Stimulated activated CD8-positive, alpha-beta memory T cell treated with anti-CD3 and anti-CD28 coated beads, Interleukin-4, amount 100 ng/mL, for 1 hour (primary cell): ENCODE measurements at places on chromosomes 4 and X.

DNA sequence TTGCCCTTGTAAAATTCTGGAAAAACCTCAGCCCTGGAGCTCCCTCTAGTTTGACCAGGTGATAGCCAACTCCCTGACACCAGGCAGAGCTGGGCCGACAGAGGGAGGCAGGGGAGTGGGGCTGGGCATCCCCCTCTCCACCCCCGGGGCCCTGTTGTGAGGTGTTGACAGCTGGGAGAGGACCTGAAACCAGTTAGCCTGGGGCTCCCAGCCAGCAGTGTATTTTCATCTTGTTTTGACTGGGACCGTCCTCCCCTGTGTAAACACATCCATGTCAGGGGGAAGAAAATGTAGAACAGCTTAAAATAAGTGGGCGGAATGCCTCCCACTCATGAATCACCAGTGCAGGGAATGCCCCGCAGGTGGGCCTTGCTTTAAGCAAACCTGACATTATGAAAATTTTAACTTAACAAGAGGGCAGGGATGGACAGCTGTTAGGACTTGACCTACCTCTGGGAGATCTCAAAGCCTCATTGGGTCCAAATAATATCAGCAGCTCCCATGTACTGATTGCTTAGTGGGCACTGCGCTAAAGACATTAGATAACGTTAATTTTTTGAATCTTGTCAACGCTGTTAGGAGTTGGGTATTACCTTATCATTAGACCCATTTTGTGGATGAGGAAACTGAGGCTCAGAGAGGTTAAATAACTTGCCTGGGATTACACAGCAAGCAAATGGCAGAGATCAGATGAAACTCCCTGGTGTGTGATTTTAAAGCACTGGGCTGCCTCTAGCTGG lies 45.9 kb downstream of the TSC22D3 start:
- no peak for DNase-seq

GRCh38 chr4:157929486-157929885 lies 243.3 kb downstream of the GASK1B start:
- no peak for DNase-seq

GRCh38 chr4:10403633-10404445 lies 53.4 kb downstream of the ZNF518B start:
- DNase-seq: no peak

DNA sequence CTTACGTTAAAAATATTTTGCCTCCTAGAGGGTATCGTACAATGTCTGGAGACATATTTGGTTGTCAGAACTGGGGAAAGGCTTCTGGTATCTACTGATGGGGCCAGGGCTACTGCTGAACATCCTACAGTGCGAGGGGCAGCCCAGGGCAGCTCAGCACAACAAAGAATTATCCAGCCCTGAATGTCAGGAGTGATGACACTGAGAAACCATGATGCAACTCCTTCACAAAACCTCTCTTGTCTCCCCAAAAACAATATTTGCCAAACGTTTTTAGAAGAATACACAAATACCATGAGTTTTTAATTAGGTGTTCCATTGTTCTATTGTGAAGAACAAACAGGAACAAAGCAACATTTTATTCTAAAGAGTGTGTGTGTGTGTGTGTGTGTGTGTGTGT lies 43.4 kb upstream of the CLNK start:
- no peak for DNase-seq

- DNase-seq: no peak
These were observed 12.1 kb downstream of the TIGD2 start for GRCh38 chr4:89123451-89123851.

DNA sequence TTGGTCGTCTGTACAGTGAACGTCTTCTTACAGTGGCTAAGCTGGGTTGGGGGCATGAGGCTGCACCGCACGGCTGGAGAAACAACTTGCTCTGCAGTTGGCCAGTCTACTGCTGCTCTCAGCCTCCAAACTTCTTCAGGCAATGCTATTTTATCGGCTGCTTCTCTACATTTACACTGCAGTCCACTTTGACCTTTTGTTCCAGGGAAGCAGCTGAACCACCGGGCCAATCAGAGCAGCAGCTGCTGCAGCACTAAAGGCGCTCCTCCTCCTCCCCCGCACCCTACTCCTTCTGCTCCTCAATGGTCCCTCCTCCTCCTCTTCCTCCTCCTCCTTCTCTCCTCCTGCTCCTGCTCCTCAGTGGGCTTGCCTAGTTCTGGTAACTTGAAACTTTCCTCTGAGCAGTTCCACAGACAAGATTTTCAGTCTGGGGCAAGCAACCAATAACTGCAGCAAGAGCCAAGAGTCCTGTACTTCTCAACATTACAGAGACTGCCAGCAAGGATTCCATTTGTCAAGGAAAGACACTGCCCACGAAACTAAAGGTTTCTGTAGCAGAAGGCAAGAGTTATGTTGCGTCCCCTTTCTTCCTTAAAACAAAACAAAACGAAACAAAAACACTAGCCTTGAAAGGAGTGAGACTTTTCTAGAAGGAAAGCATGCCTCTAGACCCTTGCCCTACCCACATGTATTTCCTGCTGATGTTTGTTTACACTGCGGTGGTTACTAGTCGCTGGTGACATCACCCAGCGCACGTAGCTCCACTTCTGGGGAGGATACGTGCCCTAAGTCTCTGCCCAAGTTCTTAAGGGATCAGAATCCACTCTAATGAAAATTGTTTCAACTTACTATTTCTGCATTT lies 125.7 kb upstream of the NAP1L5 start:
- peak; percentile 27 for DNase-seq

DNA sequence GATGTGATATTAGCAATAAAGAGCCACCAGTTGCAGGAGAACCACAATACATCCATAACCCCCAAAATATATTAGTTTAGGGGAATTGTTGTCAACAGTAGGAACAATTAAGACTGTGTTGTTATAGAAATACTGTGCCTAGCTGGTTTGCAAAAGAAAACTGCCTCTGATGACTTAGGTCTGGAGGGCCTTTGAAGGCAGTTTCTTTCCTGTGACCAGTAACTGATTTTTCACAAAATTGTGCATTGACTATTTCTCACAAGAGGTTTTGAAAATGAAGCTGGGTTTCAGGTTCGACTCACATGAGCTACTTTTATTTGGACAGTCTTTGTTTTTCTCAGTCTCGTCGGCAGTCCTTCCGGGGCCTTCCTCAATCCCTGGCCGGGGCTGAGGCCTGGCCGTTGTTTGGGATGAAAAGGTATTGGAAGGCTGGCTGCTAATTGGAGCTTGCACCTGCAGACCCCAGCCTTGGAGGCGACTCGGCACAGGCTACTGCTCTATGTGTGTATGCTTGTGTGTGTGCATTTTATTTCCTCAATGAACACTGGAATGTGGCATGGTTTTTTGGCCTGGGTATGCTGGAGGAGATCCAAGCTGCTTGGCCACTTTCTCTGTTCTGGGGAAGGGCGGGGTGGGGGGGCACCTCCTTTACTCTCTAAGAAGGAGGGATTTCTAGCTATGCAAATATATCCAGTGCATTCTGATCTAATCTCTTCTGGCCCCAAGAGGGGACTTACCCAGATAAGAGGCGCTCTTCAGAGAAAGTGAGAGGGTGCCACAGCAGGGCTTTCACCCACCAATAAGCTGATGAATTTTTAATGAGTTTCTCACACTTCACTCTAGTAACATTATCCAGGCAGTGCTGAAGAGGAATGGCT lies 49.5 kb upstream of the LNX1 start:
- DNase-seq: no peak

DNA sequence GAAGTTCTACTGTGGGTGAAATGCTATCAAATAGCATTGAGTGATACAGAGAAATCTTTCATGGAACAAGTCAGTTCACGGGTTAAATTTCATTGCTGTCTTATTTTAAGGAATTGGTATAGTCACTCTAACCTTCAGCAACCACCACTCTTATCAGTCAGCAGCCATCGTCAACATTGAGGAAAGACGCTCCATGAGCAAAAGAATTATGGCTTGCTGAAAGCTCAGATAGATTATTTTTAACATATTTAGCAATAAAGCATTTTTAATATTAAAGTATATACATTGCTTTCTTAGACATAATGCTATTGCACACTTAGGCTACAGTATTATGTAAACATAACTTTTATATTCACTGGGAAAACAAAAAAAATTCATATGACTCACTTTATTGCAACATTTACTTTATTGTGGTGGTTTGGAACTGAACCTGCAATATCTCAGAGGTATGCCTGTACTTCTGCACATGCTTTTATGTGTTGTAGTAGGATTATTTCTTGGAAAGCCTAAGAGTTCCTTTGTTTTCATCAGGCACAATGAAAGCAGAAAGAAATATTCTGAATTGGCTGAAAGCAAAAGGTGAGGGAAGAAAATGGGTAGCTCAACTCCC lies 586.7 kb downstream of the GBA3 start:
- DNase-seq: no peak

DNA sequence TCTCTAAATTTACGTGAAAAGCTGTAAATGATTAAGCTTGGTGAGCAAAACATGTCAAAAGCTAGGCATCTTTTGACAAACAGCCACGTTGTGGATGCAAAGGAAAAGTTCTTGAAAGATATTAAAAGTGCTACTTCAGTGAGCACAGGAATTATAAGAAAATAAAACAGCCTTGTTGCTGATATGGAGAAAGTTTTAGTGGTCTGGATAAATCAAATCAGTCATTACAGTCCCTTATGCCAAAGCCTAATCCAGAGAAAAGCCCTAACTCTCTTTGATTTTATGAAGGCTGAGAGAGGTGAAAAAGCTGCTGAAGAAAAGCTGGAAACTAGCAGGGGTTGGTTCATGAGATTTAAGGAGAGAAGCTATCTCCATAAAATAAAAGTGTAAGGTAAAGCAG lies 487.2 kb downstream of the CCSER1 start:
- no peak for DNase-seq

- DNase-seq: no peak
These were observed 361.8 kb upstream of the GALNT7 start for GRCh38 chr4:172806841-172807240.

DNA sequence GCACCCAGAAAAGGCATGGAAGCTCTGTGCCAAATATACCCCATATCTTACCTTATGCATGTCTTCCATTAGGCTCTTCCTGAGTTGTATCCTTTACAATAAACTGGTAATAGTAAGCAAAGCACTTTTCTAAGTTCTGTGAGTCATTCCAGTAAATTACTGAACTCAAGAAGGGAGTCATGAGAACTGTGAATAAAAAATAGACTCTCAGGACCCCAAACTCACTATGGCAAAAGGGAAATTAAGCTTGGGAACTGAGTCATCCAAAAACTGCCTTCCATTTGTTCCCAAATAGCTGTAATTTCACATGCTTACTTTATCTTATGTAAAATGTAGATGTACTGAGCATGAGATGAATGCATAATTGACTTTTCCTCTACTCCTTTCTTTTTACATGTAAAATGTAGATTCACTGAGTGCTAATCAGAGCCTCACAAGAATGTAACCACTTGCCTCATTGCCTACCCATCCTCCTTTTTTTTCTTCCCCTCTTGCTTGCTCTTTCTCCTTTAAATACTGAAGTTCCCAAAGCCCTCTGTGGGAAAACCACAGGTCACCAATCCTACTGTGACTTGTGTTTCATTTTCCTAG lies 8.1 kb downstream of the TCEAL3 start:
- DNase-seq: no peak

DNA sequence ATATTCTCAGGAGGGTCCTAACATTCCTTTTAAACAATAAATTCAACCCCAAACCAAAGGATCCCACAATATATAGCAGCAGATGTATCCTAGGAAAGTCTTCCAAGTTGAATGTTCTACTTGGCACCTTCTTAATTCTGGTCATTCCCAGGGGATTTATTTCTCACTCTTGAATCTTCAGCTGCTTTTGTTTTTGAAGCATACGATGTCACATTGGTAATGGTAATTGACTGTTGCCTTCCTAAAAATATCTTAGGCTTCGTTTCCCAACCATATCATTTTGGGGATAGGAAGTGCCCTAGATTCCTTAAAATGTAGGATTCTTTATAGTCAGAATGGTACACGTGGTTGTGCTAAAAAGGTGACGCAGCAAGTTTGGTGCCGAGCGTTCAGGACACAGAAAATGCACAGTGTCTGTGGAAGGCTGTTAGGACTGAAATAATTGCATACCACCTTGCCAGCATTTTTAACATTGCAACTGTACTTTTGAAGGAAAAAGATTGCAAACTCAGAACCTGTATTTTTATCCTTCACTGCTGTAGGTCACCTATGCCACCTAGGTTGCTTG lies 8.1 kb downstream of the SNX25 start:
- no peak for DNase-seq

- no peak for DNase-seq
These were observed 114.2 kb upstream of the TENT5D start for GRCh38 chrX:80306007-80306406.

GRCh38 chrX:7711167-7711566 lies 131.8 kb upstream of the VCX start:
- DNase-seq: no peak

DNA sequence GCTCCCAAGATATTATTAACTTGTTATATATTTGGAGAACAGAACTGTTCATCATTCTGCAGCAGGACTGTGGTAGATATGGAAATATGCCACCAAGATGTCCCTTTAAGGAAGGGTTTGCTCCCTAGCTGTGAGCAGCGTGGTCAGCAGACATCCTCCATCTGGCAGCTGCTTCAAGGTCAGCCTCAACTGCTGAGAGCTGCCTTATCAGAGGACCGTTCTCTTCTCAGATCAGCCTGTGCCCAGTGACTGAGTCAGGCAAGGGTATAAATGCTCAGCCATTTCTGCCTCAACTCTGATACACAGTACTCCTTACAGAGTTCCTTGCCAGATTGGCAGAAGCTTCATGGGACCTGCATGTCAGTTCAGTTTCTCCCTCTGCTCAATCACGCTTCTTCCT lies 63.4 kb upstream of the MAGEB2 start:
- DNase-seq: no peak

- DNase-seq: no peak
These were observed 33.9 kb downstream of the NELFA start for GRCh38 chr4:1974840-1975239.

DNA sequence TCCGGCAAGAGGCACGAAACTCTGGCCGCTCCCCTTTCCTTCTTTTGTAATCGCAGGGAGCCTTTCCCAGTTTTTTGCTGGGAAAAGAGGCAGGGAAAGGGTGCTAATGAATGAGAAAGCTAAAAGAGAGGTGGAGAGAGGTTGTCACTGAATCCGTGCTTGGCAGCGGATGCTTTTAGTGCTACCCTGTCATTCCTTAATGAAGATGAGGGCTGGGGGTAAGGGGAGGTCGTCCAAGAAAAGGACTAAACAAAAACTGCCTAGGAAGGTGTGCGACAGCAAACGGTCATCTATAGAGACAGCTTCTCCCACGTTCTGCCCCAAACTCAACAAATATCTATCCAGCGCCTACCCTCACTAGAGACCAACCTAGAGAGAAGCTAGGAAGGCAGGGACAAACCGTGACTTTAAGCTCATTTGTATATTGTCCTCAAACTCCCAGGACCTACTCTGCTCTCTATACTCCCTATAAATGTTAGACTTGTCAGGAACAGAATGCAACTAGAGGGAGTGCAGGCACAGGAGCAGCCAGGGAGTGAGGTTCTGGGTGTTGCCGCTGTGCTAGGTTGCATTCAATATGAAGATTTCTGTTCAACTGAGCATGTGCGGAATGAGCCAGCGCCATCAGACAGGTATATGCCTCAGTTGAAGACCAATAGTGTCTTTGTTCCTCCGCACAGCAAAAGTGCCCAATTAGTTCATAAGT lies 777 bp upstream of the CASK start:
- no peak for DNase-seq

DNA sequence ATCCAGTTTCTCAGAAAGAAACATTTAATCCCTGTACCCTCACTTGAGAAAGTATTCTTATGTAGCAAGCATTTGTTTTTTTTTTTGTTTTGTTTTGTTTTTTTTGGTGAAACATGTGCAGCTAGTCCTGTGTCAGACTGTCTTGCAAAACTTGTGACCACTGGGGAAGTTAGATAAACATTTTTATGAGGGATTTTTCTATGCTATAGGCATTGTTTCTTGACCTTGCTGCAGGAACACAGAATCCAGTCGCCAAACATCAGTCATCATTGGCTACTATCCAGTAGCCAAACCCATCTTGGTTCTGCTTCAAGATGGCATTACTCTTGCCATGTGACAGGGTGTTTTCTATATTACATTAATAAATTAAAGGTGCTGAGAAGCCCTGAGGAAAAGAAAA lies 7.7 kb upstream of the MAPK10 start:
- DNase-seq: no peak
